T-cell (primary cell): ENCODE measurements at places on chromosomes 16 and 17.

DNA sequence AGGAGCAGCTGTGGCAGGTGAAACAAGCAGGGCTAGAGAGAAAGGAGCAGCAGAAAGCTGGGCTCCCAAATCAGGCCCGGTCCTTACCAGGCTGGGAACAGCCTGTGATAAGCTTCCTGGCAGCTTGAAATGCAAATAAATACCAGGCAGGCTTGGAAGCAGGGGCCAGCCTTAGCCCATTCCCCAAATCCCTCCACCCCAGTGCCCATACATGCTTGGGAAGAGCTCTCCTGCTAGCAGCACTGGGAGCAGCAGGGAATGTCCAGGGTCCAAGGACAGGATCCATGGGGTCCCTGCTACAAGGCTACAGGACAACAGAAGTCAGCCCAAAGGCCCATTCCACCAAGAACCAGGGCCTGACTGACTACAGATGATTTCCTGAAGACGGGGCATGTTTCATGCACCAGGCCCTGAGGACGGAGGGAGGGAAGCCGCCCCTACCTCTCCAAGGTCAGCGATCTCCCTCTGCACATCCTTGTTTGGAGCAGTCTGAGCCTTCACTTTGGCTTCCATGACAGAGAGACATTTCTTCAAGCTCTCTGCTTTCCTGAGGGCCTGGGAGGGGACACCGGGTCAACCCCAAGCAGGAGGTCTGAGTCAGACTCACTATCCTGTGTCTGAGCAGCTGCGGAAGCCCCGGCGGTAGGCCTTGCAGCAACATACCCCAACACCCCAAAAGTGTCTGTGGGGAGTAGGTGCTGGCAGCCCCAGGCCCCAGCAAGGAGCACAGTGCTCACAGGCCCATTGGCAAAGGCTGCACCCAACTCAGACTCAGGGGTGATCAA lies 2.6 kb upstream of the EXOSC6 start:
- DNase-seq, result no peak

DNA sequence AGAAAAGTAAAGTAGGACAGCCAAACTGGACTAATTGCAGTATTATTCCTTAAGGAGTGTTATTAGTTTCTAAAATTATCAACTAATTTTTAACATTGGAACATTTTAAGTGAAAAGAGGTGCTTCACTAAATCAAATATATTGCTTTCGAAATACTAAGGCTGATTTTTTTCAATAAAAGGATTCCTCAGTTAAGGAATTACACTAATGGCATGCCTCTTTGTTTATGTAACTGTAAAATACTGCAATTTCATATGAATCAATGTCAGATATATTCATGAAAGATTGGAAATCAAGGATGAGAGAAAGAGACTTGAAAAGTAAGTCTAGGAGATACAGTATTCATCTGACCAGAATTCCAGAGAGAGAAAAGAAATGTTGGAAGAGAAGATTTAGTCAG lies 129.8 kb downstream of the TANC2 start:
- no peak for DNase-seq

- no peak for DNase-seq
Observed at GRCh38 chr16:83059237-83059636, 432.5 kb downstream of the CDH13 start.

DNA sequence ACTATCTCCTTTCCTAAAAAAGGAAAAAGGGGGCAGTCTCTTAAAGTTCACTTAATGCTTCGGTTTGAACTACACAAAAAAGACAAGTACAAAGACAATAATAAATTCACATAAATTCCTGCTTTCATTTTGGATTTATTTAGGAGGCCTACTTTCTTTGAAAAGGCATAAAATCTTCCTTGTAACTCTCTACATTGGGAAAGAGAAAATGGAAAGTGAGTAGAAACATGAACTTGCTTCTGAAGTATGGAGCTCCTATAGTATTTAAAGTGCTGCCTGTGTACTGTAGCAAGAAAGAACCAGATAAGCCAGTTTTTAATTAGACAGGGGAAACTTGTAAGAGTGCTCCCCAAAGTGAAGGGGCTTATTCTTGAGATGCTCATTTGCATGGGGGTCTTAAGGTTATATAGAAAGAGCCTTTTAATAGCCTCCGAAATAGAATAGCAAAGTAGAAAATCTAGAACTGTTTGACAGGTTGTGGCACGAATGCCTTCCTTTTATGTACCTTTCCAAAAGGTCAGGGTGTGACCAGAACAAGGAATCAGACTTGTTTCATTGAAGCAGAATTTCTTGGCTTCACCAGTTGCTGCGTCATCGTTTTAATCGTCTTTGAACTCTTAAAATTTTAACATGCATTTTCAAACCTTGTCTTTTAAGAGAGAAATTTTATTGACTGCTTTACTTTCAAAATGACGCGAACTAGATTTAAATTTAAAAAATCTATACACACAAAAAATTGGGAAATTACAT lies 12.9 kb downstream of the GAN start:
- no peak for DNase-seq

DNA sequence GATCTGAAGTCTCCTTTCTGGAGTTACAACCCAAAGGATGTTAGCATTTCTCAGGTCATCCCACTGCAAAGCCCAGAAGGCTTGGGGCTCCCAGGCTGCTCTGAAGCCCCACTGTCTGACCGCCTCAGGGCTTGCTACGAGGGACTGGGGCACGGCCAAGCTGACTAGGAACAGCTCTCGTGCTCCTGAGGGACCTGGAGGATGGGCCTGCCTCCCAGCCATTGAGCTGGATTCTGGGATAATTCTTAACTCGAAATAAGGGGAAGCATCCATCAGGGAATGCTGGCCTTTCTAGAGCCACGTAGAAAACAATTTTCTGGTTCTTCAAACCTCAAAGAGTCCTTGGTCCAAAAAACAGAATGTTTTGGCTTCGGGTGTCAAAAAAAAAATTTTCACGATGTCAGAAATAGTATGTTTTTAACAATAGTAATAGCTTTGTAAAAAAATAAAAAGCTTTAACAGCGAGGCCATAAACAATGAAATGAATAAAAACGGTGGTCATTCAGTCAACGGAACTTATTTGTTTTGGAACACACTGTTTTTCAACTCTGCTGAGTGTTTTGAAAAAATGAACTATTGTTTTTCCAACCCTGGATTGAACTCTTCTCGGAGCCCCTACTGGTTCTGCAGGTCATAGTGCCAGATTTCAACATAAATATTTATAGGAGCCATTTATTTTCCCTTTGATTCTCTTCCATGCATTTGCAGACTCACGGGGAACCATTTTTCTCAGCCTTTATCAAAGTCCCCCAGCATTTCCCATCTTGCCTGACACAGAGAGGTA lies 16.4 kb upstream of the HERPUD1 start:
- no peak for DNase-seq

DNA sequence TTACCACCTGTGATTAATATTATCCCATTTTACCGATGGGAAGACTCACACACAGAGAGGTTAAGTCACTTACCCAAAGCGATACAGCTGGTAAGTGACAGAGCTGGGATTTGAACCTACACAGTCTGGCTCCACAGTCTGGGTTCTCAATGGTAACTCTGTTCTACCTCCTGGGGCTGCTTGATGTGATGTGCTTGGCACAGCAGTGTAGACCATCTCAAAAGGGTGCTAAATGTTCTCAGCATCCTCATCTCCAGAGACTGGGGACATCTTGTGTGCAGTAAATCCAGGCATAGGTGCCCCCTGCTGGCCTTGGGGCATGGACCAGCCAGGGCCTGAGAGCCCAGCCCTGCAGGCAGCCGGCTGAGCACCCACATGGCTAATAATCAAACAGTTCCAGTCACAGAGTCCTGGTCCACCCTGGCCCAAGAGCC lies 15.4 kb upstream of the KATNB1 start:
- no peak for DNase-seq

DNA sequence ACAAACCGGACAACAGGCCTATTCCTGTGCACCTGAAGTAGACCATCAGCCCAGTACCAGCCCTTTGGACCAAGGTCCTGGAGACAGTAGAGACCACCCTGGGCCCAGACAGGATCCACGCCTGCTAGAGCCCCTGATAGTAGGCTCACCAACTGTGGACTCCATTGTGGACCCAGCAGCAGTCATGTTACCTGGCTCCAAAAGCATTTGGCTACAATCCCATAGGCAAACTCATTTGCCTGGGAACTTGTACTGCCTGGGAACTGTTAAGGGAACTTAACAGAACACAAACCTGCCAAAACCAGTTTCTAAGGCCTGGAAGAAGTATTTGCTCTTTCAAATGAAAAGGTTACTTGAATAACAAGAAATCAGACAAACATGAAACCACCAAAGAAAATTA lies 10.0 kb upstream of the ACSM1 start:
- DNase-seq, result no peak

GRCh38 chr17:82887255-82888164 lies 47.7 kb upstream of the ZNF750 start:
- DNase-seq, result no peak

DNA sequence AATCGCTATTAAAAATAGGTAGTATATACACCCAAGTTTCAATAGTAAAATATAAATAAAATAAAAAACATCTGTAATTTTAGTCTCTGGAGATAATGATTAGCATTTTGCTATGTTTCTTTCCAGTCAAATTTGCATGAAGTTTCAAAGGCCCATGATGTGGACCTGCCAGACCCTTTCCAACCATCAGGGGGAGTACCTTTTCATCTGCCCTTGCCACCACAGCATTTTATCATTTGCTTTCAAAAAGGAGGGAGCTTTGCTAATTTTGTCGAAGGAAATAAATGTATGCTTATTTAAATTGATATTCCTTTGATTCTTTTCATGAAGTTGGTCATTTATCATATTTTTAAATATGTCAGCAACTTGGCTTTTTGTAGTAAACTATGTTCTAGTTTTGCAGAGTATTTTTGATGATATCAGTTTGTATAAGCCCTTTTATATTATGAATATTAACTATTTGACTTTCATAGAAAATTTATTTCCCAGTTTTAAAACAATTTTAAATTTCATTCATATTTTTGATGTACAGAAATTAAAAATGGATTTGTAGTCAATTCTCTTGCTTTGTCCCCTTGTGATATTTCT lies 115.2 kb upstream of the NETO2 start:
- DNase-seq, result no peak

- no peak for DNase-seq
Observed at GRCh38 chr17:40089077-40089895, 11.1 kb downstream of the NR1D1 start.

DNA sequence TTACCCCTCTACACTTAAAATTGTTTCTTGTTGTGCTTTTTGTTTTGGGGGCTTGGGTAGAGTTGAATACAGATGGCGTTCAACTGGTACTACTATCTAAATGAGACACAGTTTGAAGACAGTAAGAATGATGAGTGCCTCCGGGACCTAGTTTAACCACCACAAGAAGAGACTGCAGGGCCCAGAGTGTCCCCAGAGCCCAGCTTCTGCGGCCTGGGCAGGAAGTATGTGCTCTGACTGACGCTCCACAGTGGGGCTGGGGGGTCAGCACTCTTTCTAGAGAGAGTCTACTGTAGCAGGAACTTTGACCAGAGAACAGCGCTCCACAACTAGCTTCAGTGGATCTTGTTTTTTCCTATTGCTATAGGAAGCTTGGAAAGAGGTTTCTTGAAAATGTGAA lies 174.0 kb downstream of the VPS53 start:
- DNase-seq, result no peak

DNA sequence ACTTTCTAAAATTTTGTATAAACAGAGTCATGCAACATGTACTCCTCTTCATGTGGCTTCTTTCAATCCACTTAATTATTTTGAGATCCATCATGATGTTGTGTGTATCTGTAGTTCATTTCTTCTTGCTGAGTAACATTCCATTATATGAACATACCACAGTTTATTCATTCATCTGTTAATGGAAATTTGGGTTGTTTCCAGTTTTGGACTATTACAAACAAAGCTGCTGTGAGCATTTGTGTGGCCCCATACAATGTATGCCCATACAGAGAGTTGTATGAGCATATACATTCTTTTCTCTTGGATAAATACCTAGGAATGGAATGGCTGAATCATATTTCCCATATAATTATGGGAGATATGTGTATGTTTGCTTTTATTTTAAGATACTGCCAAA lies 85.6 kb downstream of the CLEC16A start:
- no peak for DNase-seq
